ENCODE measurements at places on chromosomes 2 and 18.

- DNase-seq, result no peak
Observed at GRCh38 chr2:102291319-102292075, 19.9 kb upstream of the IL1RL1 start.

DNA sequence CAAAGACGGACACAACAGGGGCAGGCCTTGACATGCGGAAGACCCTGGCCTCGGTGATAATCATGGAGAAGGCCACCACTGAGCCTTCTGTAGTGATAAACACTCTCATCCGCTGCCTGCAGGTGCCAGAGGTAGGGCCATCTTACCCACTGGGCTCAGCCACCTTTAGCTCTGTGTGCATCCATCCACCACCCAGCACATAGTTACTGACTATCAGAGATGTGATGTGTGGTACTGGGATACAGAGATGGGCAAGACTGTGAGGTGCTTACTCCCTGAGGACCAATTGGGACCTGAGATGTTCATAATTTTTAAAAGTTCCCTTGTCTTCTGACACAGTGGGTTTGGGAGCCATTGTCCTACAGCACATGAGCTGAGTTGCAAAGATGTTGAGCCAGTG lies 1.6 kb downstream of the MROH2A start:
- no peak for DNase-seq

- no peak for DNase-seq
Observed at GRCh38 chr2:138445227-138445626, 56.3 kb upstream of the SPOPL start.

DNA sequence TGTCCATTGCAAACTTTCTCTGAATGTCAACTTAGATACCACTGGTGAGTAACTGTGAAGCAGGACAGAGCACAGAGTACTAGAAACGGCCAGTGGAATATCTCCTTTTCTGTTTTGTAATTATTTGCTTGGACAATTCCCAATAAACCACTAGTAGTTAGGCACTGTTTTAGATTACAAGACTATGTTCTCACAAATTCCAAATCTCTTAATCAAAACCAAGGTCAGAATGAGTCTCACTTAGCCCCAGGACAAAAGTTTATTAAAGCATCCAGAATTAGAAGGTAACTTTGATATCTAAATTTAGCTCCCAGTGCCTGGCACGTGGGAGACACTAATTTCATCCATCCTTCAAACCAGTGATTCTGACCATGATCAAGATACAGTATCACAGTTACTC lies 89.0 kb downstream of the ZNF521 start:
- no peak for DNase-seq
